ENCODE measurements at places on chromosomes 4 and X.

- DNase-seq, result no peak
Observed at GRCh38 chr4:16846540-16847117, 51.8 kb downstream of the LDB2 start.

GRCh38 chrX:14003028-14003427, 26.7 kb downstream of the GEMIN8 start:
- no peak for DNase-seq

- DNase-seq, result no peak
Observed at GRCh38 chr4:82706349-82707000, 92.1 kb downstream of the SCD5 start.

GRCh38 chr4:7150036-7150635, 42.2 kb upstream of the SORCS2 start:
- DNase-seq, result no peak

DNA sequence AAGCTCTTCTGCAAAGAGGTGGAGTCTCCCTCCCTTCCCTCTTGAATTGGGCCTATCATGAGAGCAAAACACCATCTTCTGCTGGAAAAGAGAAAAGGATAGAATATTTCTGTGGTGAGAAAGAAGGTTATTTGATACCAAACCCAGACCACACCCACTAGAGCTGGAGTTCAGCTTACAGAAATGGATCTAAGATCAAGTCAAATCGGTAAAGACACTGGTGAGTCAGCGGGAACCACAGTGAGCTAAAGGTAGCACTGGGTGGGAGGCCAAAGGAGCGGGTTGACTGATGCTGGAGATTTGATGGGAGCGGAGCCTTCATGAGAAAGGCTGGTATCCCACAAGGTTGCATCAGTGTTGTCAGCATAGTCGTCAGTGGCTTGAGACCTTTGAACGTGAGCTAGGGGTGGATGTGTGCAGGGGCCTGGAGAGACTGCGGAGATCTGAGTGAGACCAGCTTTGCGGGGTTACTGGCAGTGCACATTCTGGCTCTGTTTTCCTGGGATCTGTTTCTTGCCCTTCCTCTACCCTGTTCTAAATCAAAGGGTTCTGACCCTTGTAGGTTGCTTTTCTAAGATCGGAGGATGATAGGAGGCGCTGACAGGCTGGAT, 106.4 kb upstream of the SCOC start:
- DNase-seq, result no peak

DNA sequence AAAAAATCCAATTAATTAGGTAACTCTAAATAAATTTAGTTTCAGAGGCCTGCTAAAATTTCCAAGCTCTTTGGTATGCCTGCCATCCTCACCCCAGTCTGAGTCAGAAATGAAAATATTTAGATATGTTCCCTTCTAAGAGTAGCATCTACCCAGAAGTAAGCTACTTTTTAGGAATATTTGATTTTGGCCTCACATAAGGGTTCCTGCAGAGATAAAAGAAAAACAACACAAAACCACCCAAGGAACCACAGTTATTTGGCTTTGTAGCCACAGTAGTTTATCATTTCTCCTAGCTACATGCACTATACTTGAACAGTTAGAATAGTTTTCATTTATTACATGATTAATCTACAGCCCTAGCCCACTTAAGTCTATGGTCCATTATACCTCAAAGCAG, 192.6 kb upstream of the FAM241A start:
- DNase-seq, result no peak

GRCh38 chrX:49155243-49155899, 7.2 kb upstream of the MAGIX start:
- peak; percentile 28 for DNase-seq

DNA sequence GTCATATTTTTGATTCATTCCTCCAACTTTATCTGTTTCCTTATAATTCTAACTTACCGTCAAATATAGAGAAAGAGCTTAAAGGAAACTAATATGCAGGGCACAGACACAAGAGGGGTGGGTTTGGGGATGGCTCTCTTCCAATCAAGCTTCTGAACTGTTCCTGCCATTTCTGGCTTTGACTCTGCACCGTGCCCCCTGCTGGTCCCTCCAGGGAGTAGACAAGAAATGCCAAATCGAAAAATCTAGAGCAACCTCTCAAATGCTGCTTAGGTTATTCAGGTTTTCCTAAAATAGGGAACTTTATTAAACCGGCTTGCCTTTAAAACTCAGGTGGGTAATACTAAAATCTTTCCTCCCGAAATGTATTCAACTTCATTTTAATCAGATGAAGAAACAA, 39.8 kb upstream of the VCX3A start:
- DNase-seq, result no peak

DNA sequence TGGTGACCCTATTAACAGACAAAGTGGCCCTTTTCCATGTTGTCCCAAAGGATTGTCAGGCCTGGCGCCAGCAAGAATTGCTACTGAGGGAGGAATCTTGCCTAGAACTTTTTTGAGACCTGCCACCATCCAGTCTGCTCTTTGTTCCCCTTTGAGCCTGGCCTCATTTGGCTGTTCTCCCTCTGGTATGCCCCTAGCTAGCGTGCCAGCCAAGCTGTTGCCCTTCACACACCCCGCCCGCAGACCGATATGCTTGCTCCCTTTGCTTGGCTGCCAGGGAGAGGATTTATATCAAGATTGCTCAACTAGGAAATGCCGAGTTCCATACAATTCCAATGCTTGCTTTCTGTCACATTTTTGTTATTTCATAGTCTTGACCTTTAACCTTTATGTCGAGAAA, 24.4 kb downstream of the IGSF1 start:
- DNase-seq, result no peak
